Brain microvascular endothelial cell (primary cell): ENCODE measurements at places on chromosomes 2 and 18.

DNA sequence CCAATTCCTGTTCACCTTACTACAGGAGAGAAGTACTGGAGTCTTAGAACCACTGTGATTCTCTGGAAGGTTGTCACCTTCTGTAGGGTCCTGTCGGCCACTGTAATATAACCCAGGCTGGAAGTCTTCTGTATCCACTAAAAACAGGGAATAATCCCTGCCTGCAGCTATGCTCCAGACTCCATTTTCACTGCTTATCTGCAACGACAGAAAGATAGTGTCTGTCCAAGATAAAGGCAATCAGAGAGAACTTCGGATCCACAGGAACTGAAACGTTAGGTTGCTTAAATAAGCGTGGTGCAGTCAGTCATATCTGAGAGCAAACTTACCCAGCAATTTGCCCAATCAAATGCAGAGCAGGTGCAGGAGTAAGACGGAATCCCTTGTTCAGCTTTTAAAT is 34.2 kb downstream of the ALS2 start:
- DNase-seq: no peak

DNA sequence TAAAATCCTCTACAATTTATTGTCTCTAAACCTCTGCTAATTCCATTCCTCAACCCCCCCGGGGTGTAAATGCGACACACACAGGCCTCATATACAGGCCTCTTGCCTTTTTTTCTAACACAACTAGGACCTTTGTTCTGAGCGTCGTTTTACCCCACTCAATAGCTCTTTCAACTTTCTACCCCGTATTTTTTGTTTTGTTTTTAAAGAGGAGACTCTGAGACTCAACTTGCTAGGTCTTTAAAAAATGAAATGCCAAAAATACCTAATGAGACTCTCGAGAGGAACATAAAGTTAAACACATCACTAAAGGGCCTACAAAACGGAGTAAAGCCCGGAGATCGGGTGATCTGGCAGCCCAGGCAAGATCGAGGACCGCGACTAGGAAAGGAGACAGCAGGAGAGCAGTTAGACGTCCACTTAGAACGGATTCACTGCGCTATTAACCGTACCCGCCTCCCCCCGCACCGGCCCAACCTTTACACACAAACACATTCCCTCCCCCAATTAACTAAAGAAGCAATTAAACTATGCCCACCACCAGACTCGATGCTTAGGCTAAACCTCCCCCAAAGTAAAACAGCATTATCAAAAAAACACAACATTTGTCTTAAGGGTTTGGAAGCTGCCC is 1.7 kb downstream of the TRIP12 start:
- DNase-seq: no peak

GRCh38 chr2:174516501-174517378 is 29.9 kb upstream of the GPR155 start:
- no peak for DNase-seq

DNA sequence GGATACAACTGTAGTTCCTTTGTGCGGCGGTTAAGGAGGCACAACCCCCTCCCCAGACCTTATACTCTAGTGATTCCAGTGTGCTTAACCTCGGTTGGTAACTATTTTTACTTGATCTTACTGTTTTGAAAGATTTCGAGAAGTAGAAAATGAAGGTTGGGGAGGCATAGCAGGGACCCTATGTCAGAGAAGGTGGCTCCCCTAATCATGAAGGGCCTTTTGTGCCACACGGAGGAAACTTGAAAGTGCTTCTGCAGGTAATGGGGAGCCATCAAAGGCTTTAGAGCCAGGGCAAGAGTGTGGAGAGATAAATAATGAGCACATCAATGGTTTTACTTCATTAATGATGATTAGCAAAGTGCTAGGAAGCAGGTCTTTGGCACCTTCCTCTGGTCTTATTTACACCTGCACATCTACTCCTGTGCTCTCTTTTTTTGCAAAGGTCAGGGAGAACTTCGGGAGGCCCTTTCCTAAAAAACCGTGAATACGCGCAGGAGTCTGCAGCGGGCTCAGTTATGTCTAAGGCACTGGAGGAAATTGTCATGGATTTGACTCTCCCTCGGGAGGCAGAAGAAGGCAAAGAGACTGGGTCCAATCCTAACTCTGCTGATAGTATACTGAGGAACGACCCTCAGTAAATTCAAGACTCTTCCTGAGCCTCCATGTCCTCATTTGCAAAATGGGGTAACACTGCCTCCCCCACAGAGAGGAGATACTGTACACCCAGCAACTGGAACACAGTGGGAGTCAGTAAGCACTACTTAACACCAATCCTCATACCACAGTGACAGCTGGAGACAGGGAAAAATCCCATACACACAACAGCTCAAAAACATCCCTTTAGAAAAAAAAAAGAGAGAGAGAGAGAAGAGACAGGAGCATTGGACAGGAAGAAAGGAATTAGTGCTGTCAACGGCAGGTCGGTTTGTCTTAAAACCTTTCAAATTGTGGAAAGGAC is 81.6 kb downstream of the DDX1 start:
- DNase-seq: no peak
